ENCODE measurements at places on chromosomes 7 and 10. TPM values are rescaled to one million over a fixed set of nuclear protein-coding genes. Genes with fewer than 3 reads are reported as not detected.

DNA sequence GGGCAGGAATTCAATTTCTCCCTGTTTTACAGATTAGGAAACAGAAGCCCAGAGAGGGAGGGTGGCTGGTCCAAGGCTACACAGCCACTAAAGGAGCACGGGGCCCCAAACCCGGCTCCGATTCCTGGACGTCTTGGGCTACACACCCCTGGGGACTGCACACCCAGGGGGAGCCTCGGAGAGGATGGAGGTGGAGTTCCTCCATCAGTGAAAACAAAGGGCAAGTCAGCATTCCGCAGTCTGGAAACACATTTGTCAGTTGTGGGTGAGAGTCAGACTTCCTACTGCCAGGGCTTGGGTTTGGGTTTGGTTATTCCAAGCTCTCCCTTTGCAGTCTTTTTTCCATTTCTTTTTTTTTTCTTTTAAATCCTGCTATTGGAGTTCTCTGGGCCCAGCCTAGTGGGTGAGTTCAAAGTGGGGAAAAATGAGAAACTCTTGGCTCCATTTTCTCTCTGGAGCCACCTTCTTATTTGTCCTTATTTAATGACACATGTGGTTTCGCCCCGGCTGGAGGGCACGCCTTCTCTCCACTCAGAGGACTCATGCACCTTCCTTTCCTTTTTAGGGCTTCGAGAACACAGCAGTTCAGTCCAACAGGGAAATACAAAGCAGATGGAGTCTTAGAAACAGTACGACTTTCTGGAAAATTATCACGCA is 59.9 kb upstream of the AQP1 start:
- peak; percentile 68 for DNase-seq

DNA sequence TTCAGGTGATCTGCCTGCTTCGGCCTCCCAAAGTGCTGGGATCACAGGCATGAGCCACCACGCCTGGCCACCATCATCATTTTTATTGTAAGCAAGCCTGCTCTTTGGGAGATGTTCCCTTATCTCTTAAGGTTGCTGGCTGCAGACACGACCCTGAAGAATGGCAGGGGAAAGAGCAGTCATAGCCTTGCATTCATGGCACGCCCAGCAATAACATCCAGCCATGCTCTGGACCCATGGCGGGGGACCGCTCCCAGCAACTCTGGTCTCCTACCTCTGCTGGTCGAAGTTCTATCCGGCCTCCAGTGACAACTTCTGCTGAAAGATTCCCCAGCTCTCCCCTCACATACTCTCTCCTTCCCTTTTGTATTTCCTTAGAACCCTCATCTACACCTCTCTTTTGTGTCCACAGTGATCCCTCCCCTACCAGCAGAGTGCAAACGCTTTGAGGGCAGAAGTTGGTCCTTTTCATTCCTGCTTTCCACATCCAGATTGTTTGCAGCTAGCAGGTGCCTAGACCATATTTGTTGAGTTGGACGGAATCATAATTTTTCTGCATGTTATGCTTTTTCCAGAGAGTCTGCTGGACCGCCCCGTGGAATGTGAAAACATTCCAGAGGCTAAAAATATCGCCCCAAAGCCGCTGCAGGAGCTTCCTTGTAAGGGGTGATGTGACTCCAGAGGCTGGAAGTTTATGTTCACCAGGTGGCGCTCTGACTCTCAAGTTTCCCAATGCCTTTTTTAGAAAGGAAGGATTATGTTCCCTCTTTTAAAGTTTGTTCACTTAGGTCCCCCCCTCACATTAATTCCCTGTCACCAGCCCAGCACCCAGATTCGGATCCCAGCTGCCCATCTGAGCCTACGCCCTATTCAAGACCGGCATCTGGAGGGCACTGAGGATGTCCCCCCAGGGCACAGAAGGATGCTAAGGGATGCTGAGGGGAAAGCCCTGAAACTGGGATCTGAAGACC is 4.3 kb upstream of the MARVELD1 start:
- peak; percentile 95 for DNase-seq

GRCh38 chr7:135160858-135161653 is 9.5 kb downstream of the CYREN start:
- DNase-seq, result peak; percentile 32

- DNase-seq, result peak; percentile 49
Measured at GRCh38 chr10:76397181-76398042, 966.0 kb downstream of the LRMDA start.

- no peak for DNase-seq
Measured at GRCh38 chr7:99102361-99102760, 41.5 kb downstream of the SMURF1 start.

GPR37 gene
- 7.0 TPM for total RNA-seq

DNA sequence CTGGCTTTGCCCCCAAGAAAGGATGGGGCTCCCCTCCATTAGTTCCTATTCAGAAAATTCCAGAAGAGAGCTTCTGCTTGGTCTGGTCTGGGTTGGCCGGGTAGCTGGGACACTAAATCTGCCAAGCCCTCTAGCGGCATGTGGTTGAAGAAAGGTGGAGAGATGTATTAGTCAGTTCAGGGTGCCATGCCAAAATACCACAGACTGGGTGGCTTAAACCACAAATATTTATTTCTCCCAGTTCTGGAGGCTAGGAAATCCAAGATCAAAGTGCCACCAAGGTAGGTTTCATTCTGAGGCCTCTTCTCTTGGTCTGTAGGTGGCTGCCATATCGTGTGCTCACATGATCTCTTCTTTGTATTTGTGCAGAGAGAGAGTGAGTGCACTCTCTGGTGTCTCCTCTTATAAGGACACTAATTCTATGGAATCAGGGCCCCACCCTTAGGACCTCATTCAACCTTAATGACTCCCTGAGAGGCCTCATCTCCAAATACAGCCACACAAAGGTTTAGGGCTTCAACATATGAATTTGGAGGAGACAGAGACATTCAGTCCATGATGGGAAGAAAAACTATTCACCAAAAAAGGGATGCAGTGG is 38.7 kb upstream of the MTPAP start:
- DNase-seq, result peak; percentile 38

Data from fibroblast of the aortic adventitia (primary cell).